ENCODE measurements at places on chromosomes 6 and 20.

GRCh38 chr6:151704383-151704782, 103.1 kb upstream of the ESR1 start:
- no peak for DNase-seq

DNA sequence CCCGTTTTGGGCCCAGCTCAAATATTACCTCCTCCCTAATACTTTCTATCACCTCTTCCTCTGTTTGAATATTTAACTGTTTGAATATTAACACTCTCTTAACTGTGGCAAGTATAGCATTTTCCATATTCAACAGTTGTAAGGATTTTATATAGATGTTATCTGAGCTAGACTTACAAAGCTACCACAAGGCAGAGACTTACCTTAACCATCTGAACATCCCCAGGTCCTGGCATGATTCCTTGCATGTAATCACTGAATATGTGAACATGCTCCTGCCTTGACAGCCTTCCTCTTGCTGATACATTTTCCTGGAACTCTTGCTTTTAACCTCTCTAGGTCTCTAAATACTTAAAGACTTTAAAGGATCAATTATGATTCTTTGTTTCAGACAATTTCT, 182.4 kb downstream of the MCHR2 start:
- no peak for DNase-seq

DNA sequence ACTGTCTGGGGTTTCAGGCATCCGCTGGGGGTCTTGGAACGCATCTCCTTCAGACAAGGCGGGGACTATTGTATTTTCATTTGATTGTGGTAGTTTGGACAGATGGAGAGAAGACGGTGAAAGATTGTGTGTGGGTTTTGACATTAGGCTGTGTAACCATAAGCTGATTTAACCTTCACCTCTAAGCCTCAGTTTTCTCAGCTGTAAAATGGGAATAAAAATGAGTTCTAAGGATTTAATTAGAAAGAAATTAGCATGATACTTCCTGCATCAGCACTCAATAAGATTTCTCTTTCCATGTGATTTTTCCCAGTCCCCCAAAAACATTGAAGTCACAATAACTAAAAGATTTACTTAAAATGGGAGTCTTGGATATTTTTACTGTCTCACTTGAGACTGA, 78.1 kb downstream of the CBFA2T2 start:
- DNase-seq, result no peak

DNA sequence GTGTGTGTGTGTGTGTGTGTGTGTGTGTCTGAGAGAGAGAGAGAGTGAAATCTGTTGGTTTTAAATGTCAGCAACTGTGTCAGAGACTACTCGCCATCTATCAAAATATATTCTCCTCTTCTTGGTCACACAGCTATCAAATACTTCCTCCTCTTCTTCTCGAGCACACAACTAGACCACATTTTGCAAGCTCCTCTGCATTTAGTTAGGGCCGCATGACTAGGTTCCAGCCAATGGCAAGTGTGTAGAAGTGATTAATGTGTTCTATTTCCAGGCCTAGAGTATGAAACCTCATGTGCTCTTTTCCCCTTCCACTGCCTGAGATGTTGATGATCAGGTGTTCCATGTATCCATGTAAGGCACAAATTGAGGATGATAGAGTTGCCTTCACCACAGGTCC, 278.5 kb upstream of the MARCKS start:
- DNase-seq, result no peak

DNA sequence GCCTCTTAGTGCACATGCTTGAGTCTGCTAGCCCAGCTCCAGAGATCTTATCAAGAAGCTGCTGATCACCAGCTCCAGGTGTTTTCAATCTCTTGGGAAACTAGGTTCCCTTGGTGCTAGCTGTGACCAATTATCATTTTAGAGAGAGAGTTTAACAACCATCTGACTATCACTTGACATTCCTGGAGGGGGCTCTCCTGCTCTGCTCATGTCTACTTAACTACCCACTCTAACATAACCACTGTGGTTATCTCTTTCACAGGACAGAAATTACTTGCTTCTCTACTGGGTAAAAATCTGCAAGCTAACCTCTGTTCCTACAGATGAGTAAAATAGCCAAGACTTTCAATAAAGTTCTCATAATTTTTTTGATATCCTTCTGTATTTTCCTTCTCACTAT, 823.4 kb upstream of the GJE1 start:
- DNase-seq, result no peak

GRCh38 chr20:23296841-23297701, 53.5 kb upstream of the NXT1 start:
- no peak for DNase-seq

- no peak for DNase-seq
These were observed 8.2 kb upstream of the PYGB start for GRCh38 chr20:25239387-25240370.

DNA sequence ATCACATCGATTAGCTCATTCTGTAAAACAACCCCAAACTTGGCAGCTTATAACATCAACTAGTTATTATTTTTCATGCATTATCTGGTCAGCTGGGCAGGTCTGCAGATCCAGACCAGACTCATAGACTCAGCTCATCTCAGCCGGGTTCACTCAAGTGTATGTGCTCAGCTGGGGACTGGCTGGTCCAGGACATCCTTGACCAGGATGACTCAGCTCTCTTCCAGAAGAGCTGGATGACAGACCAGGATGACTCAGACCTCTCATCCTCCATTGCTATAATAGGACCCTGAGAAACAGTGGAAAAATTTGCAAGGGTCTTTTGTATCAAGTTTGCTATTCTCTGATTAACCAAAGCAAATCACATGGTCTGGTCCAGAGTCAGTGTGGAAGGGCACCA, 312.5 kb upstream of the PLCB4 start:
- DNase-seq, result no peak

DNA sequence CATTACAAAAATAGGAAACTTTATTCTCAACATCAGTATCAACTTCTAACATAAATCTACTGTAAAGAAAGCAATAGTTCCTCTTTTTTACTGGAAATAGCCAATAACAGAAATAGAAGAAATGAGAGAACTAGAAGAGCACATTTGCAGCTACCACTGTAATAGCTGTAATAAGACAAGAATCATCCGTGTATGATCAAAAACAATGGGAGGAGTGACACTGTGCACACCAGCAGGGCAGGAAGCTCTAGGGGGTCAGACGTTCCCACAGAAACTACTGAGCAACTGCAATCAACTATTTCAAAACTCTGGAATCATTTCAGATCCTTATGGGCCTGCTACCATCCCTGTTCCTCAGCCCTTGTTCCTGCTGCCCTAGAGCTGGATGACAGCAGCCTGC, 43.7 kb downstream of the NINL start:
- DNase-seq, result no peak

DNA sequence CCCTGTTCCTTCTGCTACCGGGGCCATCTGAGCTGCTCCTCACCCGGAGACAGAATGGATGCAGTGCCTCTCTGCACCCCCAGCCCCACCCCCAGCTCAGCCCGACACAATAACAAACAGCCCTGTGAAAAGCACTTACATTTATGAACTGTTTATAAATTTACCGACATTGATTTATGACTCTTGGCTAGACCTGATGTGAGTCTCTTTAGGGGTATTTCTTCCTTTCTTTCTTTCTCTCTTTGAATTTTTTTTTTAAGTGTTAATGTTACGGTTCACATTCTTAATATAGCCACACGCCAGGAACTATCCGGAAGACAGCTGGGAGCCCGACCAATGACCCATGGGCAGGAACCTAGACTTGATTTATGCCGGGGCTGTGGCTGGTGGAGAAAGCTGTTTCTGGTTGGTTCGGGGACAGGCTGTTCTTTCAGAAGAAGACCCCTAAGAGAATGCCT, 266.3 kb downstream of the CDC5L start:
- DNase-seq, result no peak

DNA sequence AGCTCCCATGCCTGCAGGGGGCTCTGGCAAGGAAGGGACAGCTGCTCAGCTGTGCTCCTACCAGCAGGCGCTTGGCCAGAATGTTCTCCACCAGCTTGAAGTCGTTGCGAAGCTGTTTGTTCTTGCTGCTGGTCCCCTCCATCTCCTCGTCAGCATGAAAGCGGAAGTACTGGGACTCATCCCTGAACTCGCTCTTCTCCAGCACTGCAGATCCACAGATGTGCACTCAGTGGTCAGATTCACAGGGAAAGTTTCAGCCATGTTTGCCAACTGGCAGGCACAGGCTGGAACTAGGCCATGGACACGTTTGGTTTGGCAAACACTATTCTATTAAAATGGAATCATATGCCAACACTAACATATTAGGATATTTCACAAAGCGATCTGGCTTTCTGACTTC, 167.9 kb downstream of the PREX1 start:
- DNase-seq, result no peak

- DNase-seq, result peak; percentile 48
These were observed 73.9 kb downstream of the AHI1 start for GRCh38 chr6:135423649-135424128.

- DNase-seq, result no peak
These were observed 208.6 kb upstream of the MCHR2 start for GRCh38 chr6:100202417-100203194.

GRCh38 chr6:54695815-54696214, 150.8 kb upstream of the FAM83B start:
- DNase-seq, result no peak

- no peak for DNase-seq
These were observed 9.4 kb upstream of the POPDC3 start for GRCh38 chr6:105189026-105189820.

GRCh38 chr6:167919349-167919748, 78.1 kb upstream of the KIF25 start:
- no peak for DNase-seq

- no peak for DNase-seq
These were observed 105.8 kb downstream of the UTRN start for GRCh38 chr6:144390886-144391285.

DNA sequence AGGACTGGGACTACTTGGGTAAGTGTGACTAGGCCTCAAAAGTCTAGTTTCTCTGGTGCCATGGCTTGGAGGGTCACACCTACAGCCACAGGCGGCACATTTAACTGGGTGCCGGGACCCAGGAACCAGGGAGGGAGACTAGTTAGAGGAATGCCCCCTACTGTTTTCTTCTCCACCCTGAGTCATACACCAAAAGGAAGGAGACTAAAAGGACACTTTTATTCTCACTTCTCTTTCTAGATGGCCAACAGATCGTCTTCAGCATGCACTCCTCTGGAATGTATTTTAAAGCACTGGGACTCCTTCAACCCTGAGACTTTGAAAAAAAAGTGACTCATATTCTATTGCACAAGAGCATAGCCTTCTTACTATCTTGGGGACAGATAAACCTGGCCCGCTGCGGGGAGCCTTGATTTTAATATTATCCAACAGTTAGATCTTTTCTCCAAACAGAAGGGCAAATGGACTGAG, 33.4 kb downstream of the PLN start:
- DNase-seq, result no peak

GRCh38 chr6:164826831-164827468, 482.5 kb downstream of the C6orf118 start:
- DNase-seq, result no peak

GRCh38 chr6:108463784-108464183, 96.9 kb upstream of the FOXO3 start:
- no peak for DNase-seq

DNA sequence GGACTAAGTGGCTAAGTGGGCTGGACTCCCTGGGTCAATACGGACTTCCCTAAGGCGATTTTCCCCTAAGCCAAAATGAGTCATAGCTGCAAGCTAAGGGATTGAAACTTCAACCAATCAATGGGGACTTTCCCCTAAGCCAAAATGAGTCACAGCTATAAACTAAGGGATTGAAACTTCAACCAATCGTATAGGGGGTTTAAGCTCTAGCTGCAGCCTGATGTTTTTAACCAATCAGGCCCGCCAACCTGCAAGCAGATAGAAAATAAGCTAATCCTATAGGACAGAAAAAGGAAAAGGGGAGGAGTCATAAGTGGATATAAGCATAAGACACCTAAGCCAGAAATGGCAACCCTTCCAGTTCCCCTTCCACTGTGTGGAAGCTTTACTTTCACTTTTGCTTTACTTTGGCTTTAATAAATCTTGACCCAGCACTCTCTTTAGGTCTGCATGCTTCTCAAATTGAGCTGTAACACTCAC, 655.0 kb upstream of the HS3ST5 start:
- DNase-seq, result no peak

- DNase-seq, result peak; percentile 37
These were observed 77.5 kb upstream of the NT5E start for GRCh38 chr6:85372188-85372914.

- no peak for DNase-seq
These were observed 13.2 kb upstream of the ATXN1 start for GRCh38 chr6:16774437-16774836.
